ENCODE measurements at places on chromosomes 2 and 18.
A peak's percentile ranks its signal among the peaks of the same experiment; 100 is the strongest.

DNA sequence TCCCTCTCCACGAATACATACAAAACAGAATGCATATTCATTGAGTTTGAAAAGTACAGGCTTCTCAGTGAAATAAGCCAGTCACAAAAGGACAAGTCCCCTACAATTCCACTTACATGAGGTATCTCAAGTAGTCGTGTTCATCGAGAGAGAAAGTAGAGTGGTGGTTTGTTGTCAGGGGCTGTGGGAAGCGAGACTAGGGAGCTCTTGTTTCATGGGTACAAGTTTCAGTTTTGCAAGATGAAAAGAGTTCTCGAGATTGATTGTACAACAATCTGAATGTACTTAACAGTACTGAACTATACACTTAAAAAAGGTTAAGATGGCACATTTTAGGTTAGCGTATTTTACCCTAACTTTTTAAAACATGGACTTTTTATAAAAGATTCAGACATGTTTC is 71.5 kb upstream of the TTC39C start:
- DNase-seq, result no peak

GRCh38 chr2:65129826-65130663 is at the start of gene RAB1A:
Gene RAB1A (minus strand): TSS chr2:65130106. CDS start chr2:65129915, 191 bp downstream.
- peak; percentile 98 for DNase-seq

GRCh38 chr18:32775628-32776027 is 2.8 kb upstream of the KLHL14 start:
- DNase-seq, result no peak

DNA sequence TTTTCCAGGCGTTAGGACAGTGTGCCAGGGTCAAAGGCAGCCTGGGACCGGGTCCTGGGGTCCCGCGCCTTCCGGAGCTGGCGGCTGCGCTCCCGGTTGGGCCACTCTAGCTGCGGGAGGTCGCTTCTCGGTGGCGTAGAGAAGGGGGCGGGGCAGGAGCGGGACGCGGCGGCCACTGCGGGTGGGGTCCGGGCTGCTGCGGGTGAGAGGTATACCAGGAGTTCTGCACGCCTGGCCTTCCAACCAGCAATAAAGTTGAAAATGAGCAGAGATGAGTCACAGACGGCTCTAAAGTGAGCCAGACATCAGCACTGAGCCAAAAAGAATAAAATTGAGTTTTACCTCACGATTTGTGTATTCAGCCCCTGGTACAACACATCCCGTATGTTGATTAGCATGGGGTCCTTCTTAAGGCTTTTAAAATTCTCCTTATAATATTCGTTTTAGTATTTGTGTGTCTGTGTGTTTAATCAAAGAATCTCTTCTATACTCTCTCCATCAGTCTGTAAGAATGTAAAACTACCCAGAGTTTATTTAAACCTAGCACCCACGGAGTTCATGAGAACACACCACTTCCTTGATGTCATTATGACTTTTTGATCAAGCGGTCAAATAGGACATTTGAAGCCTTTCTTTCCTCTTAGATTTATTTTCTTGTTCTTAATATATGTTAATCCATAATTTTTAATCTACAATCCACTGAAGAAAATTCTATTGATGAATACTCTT is at the start of gene C1GALT1C1L:
Gene C1GALT1C1L (minus strand): TSS at position 108 of the 729 bp plus-strand sequence. CDS start 107 bp downstream, at position 1.
- DNase-seq, result no peak

DNA sequence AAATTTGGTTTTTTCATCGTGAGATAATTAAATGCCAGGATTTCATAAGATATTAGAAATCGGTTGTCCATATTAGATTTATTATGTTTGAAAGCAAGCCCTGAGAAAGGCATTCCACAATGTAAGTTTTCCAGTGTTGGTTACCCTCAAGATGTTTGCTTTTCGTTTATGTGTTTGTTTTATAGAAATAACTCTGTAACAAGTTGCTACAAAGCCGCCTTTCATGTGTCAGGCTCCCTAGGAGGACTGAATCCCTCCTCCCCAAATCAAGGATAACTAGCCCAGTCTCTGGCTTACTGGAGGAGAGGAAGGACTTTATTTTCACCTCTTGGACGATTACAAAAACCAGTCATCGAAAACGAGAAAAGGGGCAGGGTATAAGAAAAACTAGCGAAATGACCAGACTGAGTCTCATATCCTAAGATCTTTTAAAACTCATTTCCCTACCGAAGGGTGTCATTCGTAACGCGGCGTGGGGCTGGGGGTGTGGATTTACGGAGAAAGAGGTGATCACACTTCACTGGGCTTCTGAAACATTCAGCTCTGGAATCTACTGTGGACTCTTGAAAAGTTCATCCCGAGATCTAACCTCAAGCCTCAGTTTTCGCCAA is 1.0 kb upstream of the PEX13 start:
- DNase-seq, result no peak

- no peak for DNase-seq
These were observed 95.0 kb upstream of the RIOK3 start for GRCh38 chr18:23357996-23358594.

DNA sequence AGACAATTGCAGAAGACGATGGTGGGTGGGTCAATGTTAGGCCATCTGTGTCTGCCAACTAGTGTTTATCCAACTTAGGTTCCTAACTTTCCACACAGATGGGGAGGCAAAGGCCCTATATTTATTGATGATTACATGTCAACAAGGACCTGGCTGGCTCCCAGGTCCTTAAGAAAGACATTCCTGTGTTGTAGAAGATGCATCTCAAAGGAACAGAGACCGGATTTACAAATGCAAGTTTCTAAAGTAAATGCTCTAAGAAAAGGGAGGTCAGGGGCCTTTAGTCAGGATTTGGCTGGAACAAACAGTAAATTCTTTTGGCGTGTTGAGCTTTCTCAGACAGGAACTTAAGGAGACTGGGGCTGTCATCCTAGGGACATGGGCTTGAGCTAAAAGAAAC is 175.0 kb downstream of the SH3BP4 start:
- DNase-seq, result no peak

- DNase-seq, result no peak
These were observed 266.5 kb downstream of the KLHL29 start for GRCh38 chr2:23651187-23652080.

DNA sequence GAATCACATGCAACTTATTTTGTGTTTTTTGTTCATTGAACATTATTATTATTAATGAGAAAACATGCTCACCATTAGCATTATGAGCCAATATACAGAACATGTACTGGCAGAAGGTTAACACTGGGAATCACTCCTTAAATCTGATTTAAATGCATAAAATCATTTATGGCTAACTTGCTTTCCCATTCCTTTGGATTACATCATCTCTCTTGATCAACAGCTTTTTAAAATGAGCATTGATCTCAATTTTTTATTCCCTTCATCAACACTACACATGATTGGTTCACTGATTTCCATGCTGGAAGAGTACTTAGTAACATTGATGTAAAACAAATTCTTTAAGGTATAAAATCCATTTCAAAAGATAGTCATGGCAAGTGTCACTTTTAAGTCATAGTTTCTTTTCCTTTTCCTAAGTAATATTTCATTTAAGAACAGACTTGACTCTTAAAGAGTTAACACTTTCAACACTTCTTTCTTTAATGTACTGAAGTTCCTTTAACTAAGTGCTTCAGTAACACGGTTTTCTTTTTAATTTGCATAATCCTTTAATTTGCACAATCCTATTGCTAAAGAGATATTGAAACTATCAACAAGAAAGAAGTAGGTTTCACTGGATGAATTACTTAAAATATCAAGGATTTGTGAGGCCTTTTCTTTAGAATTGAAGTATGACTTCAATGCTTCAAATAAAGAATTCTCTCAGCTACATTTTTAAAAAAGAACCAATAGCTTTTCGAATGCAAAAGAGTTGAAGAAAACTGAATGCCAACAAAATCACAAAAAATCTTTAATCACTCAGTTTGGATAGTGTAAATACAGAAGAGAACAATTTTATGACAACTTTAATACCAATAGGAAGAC is 24.9 kb upstream of the BUB1 start:
- no peak for DNase-seq

GRCh38 chr2:219073413-219074129 is 12.8 kb upstream of the IHH start:
- DNase-seq, result no peak

DNA sequence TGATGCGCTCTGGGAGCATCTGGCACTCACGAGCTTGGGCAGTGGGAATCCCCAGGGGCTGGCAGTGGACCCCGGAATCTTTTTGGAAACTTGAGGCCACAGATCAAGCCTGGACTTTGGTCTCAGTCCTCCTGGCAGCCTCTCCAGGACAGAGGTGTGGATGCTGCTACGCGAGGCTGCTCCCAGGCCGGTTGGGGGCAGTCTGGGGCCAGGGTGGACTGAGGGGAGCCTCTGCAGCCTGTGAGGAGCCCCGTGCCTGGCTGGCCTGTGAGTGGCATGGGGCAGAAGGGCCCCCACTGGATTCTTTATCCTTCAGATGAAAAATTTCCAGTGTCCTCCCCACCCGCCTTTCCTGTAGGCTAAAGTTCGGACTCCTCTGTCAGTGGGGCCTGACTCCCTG is 12.7 kb upstream of the DES start:
- no peak for DNase-seq

DNA sequence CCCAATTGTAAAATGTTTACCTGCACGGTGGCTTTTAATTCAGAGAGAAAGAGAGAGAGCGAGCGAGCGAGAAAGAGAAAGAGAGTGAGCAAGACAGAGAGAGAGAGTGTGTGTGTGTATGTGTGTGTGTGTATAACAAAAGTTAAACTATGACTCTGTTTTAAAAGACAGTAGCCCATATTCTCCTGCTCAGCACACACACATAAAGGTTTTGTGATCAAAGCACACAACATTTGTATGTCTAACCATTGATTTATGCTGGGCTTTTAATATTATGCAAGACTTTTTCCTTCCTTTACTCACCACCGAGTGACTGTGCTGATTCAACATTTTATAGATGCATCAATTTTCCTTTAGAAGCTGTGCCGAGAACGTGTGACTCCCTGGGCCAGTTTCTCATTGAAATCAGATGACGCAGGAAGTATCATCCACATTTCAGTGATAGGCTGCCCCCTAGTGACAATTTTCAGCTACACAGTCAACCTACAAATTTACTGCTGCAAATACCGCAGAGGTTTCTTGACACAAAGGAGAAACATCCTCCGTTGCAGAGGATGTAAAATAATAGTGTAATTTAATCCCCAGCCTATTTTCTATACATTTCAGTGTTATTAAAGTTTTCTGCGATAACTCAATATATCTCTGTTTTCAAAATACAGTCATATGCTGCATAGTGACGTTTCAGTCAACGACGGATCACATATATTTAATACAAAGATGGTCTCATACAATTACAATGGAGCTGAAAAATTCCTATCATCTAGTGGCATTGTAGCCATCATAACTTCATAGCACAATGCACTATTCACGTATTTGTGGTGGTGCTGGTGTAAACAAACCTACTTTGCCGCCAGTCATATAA is 165.9 kb upstream of the TANK start:
- DNase-seq, result peak; percentile 69

- no peak for DNase-seq
These were observed 137.6 kb downstream of the MYO1B start for GRCh38 chr2:191382801-191383200.

GRCh38 chr2:10375570-10376281 is 72.4 kb downstream of the ODC1 start:
- no peak for DNase-seq

DNA sequence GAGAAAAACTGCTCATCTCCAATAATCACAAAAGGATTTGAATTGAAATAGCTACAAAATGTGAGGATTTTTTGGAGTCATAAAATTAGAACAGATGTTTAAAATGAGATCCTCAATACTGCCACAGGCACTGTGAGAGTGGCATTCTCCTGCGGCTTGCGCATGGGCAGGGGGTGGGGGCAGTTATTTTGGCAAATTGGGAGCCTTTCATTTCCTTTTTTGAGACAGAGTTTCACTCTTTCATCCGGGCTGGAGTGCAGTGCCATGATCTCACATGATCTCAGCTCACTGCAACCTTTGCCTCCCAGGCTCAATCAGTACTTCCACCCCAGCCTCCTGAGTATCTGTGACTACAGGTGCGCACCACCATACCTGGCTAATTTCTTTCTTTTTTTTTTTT is 42.4 kb downstream of the POMC start:
- DNase-seq, result no peak

- no peak for DNase-seq
These were observed 352.6 kb downstream of the SS18 start for GRCh38 chr18:25737710-25738311.

GRCh38 chr18:12296087-12296403 is 12.0 kb upstream of the TUBB6 start:
- DNase-seq, result no peak

DNA sequence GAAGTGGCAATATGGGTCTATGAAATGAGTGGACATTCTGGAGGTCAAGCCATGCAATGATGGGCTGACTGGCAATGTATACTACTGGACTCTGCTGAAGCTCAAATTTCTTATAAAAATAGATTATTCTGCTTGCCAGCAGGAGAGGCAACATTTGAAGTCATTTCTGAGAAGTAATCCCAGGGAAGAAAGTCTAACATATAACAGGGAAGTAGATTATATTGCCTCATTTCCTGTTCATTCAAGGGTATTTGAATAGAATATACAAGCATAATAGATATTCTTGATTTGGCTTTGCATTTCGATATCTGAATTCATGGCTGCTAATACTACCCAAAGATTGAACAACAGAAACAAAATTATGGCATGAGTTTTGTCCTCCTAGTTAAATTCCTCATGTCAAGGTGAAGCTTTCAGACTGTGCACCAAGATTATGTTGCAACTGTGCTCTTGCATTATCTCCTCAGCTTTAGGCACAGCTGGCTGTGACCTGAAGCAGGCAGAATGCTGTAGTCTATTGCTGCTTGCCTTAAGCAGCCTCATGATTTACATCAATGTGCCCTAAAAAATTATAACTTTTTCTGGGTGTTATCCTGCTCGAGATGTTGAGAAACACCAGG is 13.3 kb upstream of the TMX3 start:
- DNase-seq, result no peak

GRCh38 chr2:96267159-96267971 is 1.3 kb downstream of the CIAO1 start:
- no peak for DNase-seq

DNA sequence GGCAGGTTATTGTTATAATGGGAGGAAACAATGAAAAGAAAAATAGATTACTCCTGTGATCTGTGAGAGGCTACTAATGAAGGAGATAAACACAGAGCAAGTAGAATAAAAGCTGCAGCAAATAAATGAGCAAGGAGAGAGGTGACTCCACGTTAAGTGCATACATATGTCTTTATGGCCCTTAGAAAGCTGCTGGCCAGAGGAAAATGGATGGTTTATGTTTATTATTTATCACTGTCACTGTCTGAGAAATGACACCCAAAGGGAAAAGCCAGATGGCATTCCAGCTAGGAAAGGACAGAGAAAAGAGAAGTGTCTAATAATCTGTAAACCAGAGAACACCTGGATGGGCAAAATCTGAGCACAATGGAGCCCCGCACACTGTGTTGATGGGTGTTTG is 122.9 kb upstream of the DDX18 start:
- no peak for DNase-seq

DNA sequence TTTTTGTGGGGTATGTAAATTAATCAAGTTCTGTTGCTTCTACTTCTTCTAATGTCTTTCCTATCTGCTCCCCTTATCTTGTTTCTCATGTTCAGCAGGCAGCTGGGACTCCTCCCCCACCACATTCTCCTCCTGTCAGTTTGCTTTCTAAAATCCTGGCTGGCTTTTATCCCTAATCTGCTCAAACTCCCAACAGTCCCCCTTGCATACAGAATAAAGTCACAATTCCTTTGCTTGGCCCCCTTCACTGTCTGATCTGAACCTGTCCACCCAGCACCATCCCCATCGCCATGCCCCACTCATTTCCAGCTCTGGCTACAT is 2.2 kb downstream of the CFAP221 start:
- no peak for DNase-seq

GRCh38 chr2:102737431-102737830 is 24.4 kb upstream of the TMEM182 start:
- DNase-seq, result no peak

- no peak for DNase-seq
These were observed 745 bp upstream of the BZW1 start for GRCh38 chr2:200810998-200811332.
